Endothelial cell of coronary artery (primary cell): ENCODE measurements at places on chromosomes 2 and 18. TPM values are rescaled to one million over a fixed set of nuclear protein-coding genes. Genes with fewer than 3 reads are reported as not detected.

Gene LYG2
- total RNA-seq, result not detected in 2 replicates

Gene BUB1
- total RNA-seq, result 12.2 and 30.2 TPM in 2 replicates

Gene LANCL1
- total RNA-seq, result 15.7 and 23.5 TPM in 2 replicates

Gene MRPL30
- total RNA-seq, result 35.5 and 36.4 TPM in 2 replicates

Gene CMPK2
- 1.1 and 1.5 TPM in 2 replicates for total RNA-seq

Gene ZAP70
- not detected in 2 replicates for total RNA-seq

Gene ACTG2
- under 0.01 TPM in 1 of 2 replicates, not detected in the other for total RNA-seq

Gene ANO7
- 0.45 and 0.47 TPM in 2 replicates for total RNA-seq
